ENCODE measurements at places on chromosomes 2 and 18.
A peak's percentile ranks its signal among the peaks of the same experiment; 100 is the strongest.

GRCh38 chr2:40734797-40735196, 282.9 kb upstream of the SLC8A1 start:
- no peak for DNase-seq

DNA sequence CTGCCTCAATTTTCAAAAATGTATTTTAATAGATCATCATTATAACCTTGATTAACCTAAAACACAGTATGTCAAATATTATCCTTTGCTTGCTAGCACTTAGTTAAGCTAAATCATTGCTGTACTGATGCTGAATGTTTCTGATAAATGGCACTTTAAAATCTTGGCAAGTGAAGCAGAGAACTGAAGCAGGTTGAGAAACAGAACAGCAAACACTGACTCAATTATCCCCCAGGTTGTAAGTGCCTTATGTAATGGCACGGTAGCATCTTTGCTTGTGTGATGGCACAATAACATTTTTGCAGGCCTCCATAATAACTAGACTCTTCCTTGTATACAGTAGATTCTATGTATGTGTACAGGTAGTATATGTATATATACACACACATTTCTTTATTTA, 33.8 kb downstream of the ARHGAP15 start:
- DNase-seq, result no peak

DNA sequence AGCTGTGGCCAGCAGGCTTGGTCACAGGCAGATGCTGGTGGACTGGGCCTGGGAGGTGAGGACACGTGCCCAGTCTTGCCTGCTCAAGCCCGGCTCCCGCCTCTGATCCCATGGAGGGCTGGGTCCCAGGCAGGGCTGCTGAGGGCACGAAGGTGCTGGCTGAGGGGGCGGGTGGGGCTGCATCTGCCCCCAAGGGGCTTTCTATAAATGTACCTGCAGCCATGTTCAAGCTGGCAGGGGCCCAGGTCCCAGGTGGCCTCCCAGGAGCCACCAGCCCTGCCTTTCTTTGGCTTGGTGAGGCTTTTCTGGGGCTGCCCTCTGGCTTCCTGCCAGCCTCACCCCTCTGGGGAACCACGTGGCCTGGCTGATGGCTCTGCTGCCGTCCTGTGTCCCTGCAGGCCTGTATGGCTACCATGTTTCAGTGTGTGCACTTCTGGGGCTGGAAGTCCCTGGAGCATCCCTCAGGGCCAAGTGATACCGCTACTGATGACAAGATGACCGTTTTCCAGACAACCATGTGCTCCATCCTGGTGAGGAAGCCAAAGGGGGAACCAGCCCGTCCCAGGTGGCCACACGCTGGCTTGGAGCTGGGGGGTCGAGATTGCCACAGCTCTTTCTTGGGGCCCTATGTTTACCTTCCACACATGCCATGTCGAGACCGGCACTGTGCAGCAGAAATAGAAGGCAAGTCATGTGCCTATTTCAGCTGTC, 23.2 kb downstream of the HJURP start:
- no peak for DNase-seq

DNA sequence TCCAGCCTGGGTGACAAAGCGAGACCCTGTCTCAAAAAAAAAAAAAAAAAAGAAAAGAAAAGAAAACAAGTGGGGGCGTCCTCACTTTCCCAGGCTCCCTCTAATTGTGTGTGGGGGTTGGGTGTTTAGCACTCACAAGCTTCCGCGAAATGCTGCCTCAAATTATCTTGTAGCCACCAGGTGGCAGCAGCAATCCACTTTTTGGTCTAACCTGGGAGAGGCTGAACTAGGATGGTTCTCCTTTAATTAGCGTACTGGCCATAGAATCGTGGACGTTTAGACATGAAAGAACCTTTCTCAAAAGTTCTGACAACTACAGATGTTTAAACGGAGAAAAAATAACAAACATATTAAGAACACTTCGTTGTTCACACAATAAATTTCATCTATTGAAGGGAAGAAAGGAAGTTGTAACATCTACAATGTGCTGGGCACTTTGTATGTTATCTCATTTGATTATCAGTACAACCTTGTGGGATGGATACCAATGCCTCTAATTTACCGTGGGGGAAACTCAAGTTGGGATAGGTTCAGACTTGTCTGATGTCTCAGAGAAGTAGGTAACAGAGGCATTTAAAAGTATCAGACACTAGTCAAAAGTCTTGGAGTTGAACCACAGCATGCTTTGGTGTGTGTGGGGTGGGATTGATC, 122.7 kb upstream of the NABP1 start:
- peak; percentile 79 for DNase-seq

- DNase-seq, result no peak
Measured at GRCh38 chr18:25544546-25545287, 192.8 kb upstream of the ZNF521 start.

DNA sequence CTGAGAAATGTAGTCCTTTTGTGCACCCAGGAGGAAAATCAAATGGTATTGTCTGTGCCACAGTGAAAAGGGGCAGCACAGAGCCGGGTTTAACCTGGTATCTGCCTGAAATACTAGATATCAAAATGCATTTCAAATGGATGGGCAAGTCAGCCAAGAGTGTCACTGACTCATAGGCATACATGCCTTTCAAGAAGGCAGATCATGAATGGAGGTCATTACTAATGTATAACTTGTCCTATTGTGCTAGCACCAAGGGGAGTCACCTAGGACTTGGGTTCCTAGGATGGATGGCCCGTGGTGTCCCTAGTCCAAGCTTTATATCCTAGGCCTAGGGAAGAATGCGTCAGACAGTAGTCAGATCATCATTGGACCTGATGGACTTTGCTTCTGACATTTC, 49.9 kb downstream of the TCF7L1 start:
- DNase-seq, result no peak

DNA sequence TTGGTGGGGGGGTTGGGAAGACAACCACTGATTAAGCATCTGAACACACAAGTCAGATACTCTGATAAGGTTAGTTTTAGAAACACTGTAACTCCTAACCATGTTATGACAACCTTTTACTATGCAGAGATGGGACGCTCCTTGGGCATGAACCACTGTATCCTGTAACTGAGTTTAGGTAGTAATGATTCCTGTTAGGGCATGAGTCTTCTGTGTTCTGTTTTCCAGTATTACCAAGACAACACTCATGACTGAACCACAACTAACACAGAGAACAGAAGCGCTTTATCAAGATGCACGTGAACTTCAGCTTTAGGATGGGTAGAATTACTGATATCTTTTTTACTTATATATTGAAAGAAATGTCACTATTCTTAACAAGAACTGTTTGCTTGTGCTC, 14.1 kb upstream of the CREB1 start:
- no peak for DNase-seq

DNA sequence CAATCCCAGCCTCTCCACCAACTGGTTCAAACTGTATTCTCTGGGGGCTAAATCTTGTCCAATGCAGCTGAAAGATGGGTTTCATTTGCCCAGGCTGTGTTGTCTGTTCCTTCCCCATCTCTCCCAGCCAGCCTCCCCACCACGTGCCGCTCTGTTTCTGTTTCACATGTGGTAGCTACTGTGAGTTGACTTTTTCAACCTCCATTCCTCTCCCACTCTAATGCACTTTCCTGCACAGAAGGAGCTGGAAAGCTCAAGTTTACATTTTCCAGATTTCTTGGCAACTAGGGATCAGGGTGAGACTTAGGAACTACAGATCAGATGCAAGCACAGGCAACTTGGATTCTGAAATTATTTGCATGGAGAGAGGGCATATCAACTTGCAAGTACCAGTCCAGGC, 19.0 kb upstream of the NPAS2 start:
- no peak for DNase-seq

GRCh38 chr18:42018831-42019230, 63.8 kb downstream of the PIK3C3 start:
- DNase-seq, result no peak

DNA sequence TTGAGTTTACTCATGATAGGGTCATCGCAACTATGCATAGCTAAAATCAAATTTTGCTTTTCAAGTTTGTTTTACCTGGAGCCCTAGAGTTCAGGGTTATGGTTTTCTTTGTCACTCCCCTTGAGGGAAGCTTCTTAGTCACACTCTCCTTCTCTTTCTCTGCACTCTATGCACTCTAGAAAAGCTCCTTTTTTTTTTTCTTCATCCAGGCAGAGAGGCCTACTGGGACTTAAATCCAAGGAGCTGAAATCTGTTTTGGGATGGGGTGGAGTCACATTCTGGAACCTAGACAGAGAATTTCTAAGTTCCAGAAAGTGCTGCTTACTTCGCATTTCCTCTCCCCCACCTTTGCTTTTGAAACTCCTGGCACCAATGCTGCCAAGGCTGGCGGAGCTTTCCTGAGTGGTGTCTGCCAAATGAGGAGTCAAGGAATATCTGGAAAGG, 19.1 kb upstream of the IL18R1 start:
- DNase-seq, result no peak

DNA sequence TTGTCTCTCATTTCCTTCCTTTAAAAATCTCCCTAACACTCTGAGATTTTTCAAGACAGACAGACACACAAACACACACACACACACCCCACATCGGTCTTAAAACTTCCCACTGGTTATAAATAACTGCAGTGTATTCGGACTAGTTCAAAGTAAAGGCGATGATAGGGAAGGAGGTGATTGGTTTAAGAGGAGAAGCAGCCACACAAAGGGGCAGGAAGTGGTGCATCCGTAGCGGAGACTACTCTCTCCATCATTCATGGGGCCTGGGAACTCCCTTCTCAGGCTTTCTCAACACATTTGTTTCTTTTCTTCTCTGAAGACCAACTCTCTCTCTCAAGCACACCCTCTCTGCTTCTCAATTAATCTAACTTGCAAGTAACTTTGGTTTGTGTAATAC, 149.1 kb upstream of the DPP10 start:
- no peak for DNase-seq

DNA sequence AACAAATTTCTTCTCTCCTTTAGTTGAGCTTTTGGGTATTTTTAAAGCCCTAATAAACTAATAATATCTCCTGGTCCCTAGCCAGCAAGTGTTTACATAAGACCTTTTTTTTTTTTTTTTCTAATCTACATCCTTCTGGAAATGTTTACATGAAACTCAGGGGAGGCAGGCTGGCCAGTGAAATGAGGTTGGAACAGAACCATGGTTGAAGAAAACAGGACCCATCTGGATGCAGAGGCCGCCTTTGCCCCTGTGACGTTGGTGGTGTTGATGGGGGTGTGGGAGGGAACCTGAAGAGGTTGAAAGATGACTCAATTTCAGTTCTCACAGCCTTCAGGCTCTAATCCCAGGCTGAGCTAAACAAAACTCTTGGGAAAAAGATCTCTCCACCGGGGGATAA, 118.5 kb downstream of the NRP2 start:
- DNase-seq, result no peak

DNA sequence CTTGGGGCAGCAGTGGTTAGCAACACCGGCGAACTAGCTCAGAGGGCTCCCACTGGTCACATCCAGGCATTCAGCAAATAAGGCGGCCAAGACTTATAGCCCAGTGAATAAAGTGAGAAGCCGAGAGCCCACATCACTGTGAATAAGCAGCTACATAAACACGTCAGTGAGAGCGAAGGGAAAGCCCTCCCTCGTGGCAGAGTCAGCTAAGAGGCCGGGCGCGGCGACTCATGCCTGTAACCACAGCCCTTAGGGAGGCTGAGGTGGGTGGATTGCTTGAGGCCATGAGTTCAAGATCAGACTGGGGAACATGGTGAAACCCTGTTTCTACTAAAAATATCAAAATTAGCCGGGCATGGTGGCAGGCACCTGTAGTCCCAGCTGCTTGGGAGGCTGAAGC, 5.2 kb downstream of the D2HGDH start:
- peak; percentile 9 for DNase-seq

DNA sequence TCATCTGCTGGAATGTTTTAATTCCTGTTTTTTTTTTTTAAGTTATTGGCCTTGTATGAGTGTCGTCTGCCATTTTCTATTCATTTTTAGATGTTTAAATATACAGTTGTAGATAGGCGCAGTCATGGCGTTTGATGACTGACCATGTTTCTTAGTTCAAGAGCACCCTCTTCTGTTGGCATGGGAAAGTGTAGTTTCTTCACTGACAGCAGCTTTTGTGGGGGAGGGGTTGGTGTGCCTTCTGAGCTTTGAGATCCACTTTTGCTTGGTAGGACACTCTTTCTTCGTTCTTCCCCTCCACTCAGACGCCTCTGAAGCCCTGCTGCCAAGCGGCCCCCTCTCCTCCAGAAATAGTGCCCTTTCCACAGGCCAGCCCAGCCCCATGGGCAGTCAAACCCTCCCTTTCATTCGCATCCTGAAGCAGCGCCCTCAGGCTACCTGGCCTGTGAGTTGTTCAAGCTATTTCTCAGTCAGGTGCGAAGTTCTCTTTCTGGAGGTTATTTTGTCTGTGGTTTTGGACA, 492.0 kb downstream of the TNS1 start:
- DNase-seq, result peak; percentile 8

DNA sequence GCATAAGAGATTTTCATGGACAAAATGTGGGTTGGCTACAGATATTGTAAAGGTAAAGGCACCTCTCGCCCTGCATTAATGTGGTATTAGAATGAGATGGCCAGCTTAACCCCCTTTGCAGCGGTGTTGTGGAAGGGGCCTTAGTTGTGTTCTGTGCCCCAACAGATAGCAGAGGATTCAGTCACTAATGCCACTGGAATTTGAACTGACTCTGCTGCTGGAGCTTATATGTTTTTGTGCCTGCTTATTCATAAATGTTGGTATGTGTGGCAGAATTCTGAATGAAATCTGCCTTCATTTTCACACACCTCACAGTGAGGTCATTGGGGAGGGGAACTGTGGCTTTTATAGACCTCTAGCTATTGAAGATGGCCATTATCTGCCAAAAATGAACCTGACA, 90.7 kb upstream of the ITGA6 start:
- no peak for DNase-seq

DNA sequence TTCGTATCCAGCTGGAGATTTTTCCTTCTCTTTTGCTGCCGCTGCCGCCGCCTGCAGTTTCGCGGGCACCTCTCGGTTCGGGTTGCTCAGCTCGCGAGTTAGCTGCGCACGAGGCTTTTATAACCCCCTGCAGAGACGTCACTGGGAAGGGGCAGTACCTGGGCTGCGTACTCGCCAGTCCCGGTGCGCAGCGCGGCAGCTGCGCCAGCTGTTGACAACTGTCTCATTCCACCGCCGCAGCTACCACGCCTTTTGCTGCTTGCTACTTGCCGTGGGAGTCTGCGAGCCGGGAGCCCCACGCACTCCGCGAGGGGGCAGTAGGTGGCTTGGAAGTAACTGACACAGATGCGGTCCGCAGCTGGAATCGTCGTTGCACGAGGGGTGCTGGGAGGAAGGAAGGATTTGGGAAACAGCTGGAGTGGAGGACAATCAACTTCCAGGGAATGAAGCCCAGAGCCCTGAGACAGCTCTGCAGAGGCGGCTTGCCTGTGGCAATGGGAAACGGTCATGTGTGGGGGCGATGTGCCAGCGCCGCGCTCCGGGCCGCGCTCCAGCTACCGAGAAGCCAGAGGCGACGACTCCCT, at the start of gene TACR1:
Gene TACR1 (minus strand): TSS at position 93 of the 584 bp plus-strand sequence. CDS start 586 bp downstream, outside the sequence.
- peak; percentile 29 for DNase-seq

- no peak for DNase-seq
Measured at GRCh38 chr2:127193967-127194280, 26.2 kb downstream of the CYP27C1 start.

DNA sequence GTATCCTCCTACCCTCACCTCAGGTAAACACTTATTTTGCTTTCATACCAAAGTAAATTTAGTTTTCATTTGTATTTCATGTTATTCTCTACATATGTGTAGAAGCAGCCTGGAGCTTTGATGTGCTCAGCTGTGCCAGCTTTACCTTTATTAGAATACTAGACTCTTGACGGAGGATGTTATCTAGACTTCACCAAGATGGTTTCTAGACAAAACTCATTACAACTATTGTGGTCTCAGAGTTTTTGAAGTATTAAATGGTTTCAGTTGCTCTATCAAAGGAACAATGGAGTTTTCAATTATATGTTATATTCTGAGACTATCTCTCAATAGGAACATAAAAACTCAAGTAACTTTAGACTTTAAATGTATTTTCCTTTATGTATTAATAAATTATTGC, 5.0 kb upstream of the IL18RAP start:
- DNase-seq, result peak; percentile 46

- no peak for DNase-seq
Measured at GRCh38 chr2:48525269-48525943, 4.5 kb upstream of the STON1 start.

All from CD4-positive, alpha-beta T cell treated with Interleukin-4 for 4 hours (primary cell).